ENCODE measurements at places on chromosomes 4 and X. TPM values are rescaled to one million over a fixed set of nuclear protein-coding genes. Genes with fewer than 3 reads are reported as not detected.

Gene TMEM33
- 16.6 TPM for polyA plus RNA-seq

Gene TRIM75
- polyA plus RNA-seq: not detected

Gene RTL3
- polyA plus RNA-seq: not detected

Gene SATL1
- not detected for polyA plus RNA-seq

Gene DDIT4L
- polyA plus RNA-seq: not detected

Gene MAGEA9B
- polyA plus RNA-seq: not detected

Gene ADD1
- 150 TPM for polyA plus RNA-seq

Gene MBNL3
- polyA plus RNA-seq: 33.7 TPM

Gene CCNQ
- polyA plus RNA-seq: 28.7 TPM

Gene PDLIM3
- polyA plus RNA-seq: not detected

Gene DCAF12L1
- polyA plus RNA-seq: not detected

Gene WWC2
- polyA plus RNA-seq: 0.77 TPM

Gene LINC00632
- polyA plus RNA-seq: 0.31 TPM

Gene AWAT2
- polyA plus RNA-seq: not detected

Gene RAI2
- 2.8 TPM for polyA plus RNA-seq

Gene NDST3
- polyA plus RNA-seq: not detected

Gene TMEM154
- polyA plus RNA-seq: 28.4 TPM

Gene SH2D1A
- 92.7 TPM for polyA plus RNA-seq

Gene SLC25A53
- polyA plus RNA-seq: 9.8 TPM

Gene MAGEA4
- not detected for polyA plus RNA-seq

Gene LAGE3
- 72.7 TPM for polyA plus RNA-seq

Data from naive thymus-derived CD8-positive, alpha-beta T cell (primary cell).